ENCODE measurements at places on chromosomes 3 and 15.

GRCh38 chr15:71251584-71252043, 136.3 kb downstream of the THSD4 start:
- DNase-seq = no peak

DNA sequence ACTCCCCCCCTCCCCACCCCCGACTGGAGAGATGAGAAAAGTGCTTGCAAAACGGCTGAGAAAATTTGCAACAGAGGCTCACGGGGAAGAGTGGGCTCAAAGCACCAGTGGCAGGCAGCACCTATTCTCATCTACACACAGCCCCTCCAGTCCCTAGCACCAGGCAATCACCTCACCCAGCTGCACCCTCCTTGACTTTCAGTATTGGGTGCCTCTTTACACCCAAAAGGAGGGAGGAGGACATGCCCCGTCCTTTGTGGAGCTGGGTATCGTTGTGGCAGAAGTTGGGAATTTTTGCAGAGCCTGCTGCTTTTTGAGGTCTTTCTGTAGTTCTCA, 182.8 kb upstream of the TOPAZ1 start:
- DNase-seq = no peak

GRCh38 chr3:101813817-101814440, 34.9 kb downstream of the NXPE3 start:
- no peak for DNase-seq

DNA sequence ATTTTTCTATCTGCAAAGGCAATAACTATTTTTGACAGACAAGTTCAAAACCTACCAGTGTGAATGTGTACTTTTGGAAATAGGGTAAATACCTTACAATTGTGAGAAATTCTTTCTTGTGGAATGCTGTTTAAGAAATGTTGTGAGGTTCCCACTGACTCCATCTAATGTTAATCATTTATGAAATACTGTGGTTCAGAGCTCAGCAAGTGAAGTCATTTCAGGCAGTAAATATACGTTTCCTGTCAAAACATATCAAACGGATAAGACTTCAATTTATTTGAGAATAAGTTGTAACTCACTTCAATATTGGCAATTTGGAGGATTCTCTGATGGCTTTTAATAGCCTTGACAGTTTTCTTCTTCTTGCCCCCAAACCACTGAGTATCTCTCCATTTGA, 16.4 kb downstream of the TAFA4 start:
- DNase-seq = no peak

DNA sequence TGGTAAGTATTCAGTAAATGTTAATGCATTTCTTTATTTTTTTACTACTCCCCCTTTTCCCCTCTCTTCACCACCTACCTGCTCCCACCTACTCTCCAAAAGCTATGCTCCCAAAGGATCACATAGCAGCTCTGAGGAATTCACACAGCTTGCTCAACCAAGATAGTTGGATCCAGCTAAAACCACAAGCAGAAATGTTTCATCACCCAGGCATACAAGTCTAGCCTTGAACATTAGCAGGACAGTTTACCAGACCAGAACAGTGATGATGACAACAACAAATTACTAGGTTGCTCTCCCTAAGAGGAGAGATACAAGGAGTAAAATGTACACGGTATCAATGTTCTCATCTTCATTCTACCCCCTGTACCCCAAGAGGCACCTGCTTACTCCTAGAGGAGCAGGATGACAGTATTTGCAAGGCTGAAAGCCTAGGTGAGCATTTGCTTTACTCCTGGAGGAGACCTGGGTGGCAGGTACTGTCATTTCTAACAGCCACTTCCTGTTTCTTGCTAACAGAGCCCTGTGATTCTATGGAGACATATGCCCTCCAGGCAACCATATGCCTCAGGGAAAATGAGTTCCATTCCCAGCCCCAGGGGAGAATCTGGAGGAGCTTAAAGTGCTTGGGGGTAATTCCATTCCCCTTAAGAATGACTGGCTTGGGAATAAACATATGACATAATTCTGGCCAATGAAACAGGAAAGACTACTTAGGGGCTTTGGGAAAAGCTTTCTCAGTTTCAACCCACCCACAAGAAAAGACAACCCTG, 237.5 kb downstream of the NTRK3 start:
- no peak for DNase-seq

DNA sequence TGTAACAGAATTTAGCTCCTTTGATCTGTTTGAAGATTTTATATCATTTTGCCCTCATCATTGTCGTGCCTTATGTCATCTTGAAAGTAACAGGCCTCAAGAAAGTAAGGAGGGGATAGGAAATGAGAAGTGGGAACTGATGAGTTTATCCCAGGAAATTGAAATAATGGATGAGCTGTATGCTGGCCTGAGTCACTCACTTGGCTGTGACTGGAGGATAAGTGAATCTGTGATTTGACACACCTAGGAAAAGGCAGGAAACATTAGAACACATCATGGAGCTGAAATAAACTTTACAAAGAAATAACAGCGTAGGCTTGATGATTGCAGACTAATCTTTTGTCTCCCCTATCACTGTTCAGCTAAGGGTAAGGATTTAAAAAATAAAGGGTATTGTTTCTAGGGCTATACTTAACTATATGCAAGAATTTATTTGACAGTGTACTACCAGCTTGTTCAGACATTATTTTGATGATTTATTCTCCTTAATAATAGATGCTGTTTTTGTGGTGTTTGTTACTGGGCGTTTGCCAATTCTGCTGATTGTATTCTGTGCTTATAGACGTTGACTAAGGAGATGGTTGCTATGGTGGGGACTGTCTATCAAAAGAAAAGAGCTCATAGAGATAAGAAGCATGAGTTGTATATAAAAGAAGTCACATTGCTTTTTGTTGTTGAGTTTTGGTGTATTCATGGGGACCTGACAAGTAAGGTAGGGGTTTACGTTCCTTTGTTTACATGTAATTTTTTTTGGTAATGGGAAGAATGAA, 105.6 kb upstream of the ROPN1 start:
- no peak for DNase-seq

GRCh38 chr3:20909511-20909910, 723.5 kb upstream of the SGO1 start:
- no peak for DNase-seq

DNA sequence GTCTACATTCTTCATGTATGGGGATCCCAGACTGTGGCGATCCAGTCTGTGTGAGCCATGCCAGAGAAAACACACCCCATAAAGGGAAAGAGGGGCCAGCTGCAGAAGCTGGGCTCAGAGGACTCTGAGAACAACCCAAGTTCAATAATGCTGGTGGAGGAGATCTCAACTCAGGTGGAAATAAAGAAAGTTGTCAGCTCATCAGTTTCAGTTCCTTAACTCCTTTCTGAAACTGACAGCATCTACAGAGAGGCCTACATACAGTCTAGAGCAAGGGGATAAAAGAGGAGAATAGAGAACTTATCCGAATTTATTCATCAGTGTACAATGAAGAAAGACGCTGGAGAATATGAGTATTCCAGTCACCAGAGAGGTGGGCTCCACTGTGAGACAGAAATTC, 77.0 kb downstream of the NTRK3 start:
- no peak for DNase-seq

DNA sequence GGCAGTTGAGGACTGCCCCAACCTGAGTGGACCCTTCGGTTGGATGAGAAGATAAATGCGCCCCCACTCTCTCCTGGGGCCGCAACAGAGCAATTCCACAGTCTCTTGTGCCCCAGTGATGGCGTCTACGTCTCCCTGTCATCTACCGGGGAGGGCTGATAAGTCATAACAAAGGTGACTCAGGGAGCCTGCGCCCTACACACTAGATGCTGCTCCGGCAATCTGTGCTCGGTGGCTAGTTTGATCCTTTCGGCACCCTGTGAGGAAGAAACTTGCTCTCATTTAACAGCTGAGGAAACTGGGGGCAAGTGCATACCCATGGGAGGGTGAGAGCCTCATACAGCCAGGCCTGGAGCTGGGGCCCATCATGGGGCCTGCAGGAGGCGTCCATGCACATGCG, 14.1 kb upstream of the SEMA3F start:
- no peak for DNase-seq

- no peak for DNase-seq
Observed at GRCh38 chr3:127834771-127835170, 12.5 kb upstream of the MGLL start.

DNA sequence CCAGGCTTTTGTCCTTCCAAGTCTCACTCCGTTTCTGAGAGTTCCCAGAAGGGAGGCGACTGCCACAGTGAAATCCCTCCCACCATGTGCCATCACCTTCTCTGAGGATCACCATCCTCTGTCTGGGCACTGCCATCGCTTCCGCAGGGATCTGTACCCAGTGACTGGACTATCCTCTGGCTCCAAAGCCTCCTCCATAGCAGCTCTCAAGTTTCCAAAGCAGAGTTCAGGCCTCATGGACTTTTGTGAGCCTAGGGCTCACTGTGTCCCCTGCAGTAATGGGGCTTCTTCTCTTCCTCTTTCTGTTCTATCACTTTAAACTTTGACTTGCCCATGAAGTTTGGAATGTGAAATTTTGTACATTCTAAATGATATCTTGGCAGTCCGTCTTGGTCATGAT, 63.9 kb downstream of the TIPARP start:
- DNase-seq = no peak

DNA sequence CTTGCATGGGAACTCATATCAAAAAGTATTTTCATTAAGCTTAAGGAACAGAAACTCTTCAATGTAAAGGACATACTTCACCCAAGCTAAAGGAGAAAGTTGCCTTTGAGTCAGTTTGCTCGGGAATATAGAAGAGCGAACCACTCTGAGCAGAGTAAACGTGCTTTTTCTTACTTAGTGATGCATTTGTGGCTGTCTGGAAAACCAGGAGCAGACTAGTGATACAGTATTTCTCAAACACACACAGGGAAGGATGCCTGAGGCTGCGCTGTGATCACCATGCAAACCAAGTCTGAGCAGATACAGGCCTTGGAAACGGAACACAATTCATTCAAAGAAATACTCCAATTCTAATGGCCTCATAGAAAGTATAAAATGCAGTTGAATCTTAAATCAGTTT, 121.0 kb upstream of the CDIN1 start:
- no peak for DNase-seq

DNA sequence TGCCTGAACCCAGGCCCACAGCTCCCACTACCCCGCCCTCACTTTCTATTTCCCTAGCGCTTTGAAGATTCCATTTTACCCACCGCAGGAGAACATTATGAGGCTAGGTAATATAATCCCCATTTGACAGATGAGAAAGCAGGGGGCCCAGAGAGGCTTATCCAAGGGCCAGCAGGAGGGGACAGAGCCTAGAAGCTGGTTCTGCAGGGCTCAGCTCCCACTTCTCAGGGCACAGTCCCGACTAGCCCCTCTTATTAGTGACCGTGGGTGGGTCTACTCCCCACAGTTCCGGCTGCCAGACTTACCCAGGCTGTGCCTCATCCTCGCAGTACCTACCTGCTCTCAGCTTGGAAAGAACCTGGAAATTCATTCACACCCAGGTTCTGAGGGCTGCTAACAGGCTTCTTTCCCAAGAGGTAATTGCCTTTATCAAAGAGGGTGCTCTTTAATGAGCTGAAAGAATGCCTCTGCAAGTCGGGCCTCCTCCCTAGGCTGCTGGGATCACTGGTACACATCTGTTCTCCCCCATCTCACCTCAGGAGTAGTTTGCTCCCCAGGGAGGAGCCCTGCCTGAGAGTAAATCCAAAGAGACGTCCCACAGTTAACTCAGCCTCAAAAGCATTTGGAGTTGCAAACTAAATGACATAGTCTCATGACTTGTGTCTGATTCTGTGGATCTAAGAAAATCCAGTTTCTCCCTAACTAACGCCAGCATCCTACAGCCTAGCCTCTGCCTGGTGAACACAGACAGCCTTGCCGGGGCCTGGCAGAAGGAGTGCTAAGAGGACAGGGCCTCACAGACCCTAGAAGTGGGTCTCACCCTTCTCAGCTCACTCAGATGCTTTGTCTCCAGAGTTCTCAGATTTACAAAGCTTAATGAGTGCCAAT, 125.0 kb downstream of the CHSY1 start:
- DNase-seq = no peak

GRCh38 chr3:55147856-55148720, 220.2 kb upstream of the LRTM1 start:
- DNase-seq = no peak

GRCh38 chr3:180329187-180329586, 272.8 kb upstream of the TTC14 start:
- no peak for DNase-seq

GRCh38 chr3:81043009-81043408, 718.4 kb downstream of the GBE1 start:
- no peak for DNase-seq

- no peak for DNase-seq
Observed at GRCh38 chr3:125594581-125595011, 701 bp downstream of the OSBPL11 start.

GRCh38 chr3:169054471-169054870, 609.0 kb downstream of the MECOM start:
- no peak for DNase-seq

DNA sequence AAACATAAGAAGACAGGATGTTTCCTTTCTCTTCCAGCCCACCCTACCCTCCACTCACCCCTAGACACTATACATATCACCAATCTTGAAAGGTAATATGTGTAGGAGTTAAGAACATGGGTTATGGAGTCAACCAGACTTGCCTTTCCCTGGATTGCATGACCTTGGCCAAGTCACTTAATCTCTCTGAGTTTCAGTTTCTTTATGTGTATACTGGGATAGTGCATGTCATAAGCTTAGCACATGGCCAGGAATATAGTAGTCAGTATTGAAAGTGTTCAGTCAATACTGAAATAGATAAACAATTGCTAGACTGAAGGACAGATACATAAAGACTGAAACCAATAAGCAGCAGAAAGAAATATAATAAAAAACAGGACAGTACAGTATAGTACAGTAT, 283.2 kb upstream of the STT3B start:
- DNase-seq = no peak

DNA sequence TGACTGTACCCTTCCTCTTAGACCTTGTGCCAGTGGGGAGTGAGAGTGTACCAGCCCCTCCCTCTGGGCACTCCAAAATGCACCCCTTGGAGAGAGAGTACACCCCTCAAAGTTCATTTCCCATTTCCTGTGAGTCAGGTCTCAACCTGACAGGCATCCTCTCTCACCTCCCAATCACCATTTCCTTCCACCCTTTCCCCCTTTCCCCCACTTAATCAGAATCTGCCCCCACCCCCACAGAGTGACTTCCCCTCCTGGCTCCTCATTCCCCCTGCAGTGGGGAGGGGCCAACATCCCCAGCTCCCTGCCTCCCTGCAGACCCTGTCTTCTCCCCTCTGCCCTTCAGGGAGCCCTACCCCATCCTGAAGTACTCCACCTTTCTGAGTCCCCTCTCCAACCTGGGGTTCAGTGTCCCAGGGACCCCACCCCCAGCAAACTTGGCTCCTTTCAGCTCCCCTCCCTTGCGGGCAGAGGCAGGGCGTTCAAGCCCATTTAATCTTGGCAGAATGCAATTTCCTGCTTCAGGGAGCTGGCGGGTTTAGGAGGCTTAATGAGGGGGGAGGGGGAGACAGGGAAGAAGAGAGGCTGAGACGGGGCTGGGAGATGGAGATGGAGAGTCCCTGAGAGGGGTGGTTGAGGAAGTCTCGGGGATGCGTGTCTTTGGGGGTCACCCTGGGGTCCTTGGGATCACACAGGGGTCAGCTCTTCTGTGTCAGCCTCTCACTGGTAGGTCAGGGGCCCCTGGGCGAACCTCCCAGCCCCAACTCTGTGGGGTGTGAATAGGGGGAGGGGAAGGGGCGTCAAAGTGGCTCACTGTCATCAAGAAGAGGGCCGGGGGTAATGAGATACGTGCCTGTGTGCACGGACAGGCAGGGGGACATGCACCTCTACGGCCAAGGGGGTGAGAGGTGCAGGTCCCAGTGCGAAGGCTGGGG, 16.6 kb upstream of the SEMA3F start:
- DNase-seq = no peak

- DNase-seq = no peak
Observed at GRCh38 chr15:68447209-68447608, 15.2 kb upstream of the ITGA11 start.
